ENCODE measurements at places on chromosomes 13 and 19.

DNA sequence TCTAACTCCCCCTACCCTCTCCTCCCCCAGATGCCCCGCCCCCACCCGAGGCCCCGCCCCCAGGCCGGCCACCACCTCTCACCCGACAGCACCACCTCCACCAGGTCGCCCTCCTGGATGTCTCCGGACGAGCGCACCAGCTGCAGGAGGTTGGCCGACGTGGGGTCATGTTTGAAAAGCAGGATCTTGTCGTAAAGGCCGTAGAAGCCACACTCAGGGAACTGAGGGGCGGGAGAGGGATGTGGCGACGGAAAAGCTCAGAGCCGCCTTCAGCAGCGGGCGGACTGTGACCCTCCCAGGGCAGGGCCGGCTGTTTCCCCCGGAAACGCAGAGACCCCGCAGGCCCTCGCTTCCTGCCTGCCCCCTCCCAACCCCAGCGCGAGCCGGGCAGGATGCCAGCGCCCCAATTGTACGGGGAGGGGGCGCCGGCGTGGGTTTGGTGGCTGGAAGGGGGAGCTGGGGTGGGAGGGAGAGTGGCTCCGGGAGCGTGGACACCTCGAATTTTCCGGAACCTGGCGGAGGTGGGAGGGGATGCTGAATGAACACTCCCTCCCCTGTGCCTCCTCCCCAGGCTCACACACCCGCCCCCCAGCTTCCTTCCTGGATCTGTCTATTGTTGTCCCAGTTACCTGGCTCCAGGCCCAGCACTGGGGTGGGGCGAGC lies 3.0 kb downstream of the PRKD2 start:
- DNase-seq: peak; percentile 92

DNA sequence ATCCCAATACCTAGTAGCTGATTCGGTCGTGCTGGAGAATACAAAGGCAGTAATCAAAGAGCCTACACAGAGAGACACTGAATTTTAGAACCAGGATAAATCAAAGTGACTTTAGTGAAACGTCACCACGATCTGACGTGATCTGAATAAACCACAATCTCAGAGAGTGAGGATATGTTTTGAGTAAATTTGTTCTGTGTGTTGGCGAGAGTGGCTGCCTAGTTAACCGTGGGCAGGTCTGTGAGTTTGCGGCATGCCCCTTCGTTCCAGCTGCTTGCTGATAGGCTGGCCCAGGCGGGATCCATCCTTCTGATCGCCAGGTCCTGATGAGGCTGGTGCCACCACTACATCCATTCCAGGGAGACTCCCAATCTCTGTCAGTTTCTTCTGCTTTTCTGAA lies 40.4 kb downstream of the LRCH1 start:
- DNase-seq: no peak

GRCh38 chr19:58059003-58059670 lies at the start of gene ZNF135:
Gene ZNF135 (plus strand): TSS chr19:58059282. CDS start chr19:58060003, 721 bp downstream.
- DNase-seq: peak; percentile 93

DNA sequence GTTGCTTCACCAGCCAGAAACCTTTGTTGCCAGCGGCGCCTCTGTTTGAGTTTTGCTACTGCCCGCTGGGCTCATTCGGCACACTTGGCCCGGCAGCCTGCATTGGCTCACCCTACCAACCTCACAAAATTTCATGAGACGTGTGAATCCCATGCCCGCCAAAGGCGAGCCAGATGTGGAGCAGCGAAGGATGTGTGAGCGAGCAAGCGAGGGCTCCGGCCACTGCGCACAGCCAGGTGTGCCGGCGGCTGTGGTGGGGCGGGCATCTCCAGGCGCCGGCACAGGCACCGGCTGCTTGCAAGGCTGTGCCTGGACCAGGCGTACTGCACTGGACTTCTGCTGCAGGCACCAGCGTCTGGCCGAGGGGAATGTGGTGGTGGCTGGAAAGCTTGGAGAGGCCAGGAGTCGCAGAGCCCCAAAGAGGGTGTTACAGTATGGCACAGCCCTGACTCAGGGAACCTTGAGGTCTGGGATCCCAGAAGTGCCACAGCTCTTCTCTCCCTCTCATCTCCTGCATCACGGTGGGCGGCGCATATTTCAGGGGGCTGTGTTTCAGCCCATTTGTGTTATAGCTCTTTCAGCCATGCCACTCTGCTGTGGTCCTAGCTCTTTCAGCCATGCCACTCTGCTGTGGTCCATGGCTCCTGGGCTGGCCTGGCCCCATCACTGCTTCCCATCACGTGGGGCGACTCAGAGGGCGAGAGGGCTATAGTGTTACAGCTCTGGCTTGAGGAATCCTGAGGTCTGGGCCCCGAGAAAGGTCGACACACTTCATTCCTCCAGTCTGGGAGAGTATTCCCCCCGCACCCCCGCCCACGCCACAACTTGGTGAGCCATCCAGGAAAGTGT lies 592.0 kb upstream of the SLITRK5 start:
- no peak for DNase-seq

DNA sequence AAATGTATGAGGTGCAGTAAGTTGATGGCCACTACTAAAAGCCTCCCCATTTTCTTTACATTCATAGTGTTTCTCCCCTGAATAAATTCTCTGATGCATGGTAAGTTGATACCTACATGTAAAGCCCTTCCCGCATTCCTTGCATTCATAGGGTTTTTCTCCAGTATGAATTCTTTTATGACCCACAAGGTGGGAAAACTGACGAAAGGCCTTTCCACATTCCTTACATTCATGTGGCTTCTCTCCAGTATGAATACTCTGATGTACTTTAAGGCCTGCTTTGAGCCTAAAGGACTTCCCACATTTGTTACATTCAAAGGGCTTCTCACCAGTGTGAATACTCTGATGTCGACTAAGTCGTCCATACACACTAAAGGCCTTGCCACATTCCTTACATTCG lies 20.5 kb downstream of the ZNF607 start:
- no peak for DNase-seq

GRCh38 chr19:7778081-7778480 lies 15.0 kb downstream of the CLEC4M start:
- DNase-seq: no peak

DNA sequence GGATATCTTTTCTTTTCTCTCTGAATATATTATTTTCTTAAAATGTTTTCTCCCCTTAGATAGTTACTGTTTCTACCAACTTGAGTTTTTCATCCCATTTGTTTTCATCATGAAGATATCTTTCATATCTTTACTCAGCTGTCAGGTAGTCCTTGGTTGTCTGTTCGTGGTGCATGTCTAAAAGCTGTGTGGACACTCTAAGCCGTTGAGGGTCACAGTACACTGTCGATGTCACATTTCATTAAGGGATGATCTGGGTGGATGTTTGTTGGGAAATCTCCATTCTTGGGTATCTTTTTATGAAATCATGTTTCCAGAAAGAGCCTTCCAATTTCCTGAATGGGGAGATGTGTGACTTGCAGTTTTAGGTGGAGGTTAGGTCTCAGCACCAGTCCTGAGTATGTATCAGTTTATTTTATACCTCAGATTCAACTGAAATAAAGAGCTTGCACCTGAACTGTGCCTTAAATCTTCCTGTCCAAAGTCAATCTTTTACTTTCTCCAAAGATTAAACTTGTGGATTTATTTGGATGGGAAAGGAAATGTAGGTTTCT lies 23.2 kb downstream of the ZMYM2 start:
- DNase-seq: no peak

- peak; percentile 56 for DNase-seq
Measured at GRCh38 chr13:26946684-26947343, 186.2 kb upstream of the GPR12 start.

- DNase-seq: no peak
Measured at GRCh38 chr19:31681121-31681520, 331.9 kb upstream of the TSHZ3 start.

DNA sequence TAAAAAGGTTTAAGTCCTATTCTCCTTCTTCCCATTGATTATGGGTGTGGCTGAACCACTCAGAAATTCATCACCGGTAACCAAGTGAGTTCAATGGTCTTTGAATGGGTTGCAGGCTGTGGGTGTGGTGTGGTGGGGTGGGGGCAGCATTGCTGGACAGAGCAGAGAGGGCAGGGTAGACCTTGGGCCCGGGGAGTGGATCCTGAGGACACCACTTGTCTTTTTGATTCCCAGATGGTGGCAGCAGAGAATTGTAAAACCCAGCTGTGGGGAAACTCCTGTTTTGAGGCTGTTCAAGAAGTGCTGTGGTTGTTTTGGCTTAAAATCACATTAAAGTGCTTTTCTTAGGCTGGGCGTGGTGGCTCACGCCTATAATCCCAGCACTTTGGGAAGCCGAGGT lies 45.8 kb upstream of the RGCC start:
- DNase-seq: peak; percentile 64

- DNase-seq: no peak
Measured at GRCh38 chr13:107715496-107715895, 499.8 kb downstream of the LIG4 start.

GRCh38 chr13:39322836-39323585 lies 280.0 kb downstream of the LHFPL6 start:
- DNase-seq: no peak

DNA sequence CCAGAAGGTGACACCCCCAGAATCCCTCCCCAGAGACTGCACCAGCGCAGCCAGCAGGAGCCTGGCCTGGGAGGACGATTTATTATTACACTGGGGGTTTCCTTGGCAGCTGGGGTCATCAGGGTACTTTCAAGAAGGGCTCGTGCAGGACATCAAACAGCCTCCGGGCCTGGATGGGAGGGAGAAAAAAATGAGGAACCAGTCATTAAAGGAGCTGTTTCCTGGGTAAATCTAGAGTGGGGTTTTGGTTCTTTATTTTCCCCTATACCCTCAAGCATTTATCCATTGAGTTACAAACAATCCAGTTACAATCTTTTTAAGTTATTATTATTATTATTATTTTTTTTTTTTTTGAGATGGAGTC lies 3.1 kb downstream of the POLR1G start:
- DNase-seq: no peak

- DNase-seq: no peak
Measured at GRCh38 chr13:81304121-81304659, 963.3 kb upstream of the SPRY2 start.

GRCh38 chr13:50467156-50468110 lies 376.1 kb downstream of the DLEU7 start:
- DNase-seq: no peak

DNA sequence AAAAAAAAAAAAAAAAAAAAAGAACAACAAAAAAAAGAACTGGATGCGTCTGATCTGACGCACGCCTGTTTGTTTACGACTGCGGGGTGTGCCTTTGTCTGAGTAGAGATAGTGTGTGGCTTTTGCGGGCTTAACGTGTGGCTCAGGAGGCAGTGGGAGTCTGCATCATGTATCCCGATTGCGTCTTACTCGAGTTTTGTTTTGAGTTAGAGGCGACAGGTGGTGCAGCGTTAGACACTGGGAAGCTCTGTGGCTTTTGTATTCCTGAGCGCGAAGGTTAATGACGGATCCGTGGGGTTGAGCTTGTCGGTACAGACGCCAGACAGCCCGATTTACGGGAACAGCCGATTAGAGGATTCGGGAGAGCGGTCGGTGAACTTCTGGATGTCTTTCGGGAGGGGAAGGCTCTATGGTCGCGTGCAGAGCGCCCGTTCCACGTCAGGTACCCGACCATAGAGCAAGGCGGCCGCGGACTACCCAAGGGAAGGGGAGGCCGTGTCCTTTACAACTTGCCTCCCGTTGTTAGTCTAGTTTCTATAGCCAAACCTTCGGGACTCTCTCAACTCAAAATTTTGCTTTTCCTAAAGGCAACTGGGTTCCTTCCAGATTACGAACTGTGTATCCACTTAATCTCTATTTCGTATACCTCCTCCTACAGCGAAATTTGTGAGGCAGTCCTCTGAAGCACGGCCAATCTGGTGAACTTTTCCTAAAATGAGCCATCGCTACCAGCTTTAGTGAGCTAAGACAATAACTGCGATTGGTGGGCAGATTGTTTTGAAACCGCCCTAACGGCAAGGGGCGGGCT lies 926 bp upstream of the HNRNPUL1 start:
- DNase-seq: no peak

DNA sequence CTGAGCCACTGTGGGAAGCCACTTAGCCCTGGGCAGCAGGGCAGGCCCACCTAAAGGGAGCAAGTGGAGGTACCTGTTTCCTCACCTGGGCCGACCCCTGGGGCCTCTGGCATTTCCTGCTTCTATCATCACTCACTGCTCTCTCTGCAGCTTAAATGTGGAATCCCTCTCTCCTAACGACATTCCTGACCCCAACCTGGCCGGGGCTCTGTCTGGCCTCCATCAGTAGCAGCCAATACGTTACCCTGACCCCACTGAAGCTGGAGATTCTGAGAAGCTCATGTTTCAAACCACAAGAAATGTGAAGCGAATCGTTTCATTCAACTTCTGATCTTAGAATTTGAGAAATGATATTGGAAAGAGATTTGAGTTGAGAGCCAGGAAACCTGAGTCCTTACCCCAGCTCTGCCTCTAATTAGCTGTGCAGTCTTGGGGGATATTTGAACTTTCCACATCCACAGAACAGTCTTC lies 39.9 kb downstream of the DOCK9 start:
- DNase-seq: no peak

DNA sequence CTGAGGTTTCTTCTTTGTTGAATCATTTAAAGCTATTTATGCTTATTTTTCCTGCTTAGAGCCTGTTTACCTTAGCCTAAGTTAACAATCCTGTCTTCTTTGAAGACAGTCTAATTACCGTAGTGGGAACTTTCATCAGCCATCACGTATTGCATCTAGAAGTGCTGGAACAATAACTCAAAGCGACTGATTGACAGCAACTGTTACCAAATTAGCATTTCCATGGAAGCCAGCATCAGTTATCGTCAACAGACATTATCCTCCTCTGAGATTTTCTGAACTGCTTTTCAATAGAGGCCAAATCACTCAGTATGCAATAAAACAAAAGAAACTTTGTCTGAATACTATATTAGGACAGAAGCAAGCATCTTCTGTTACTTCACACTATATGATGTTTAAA lies 433.3 kb upstream of the SLITRK1 start:
- no peak for DNase-seq
